ENCODE measurements at places on chromosomes 5 and 9.

- no peak for DNase-seq
Measured at GRCh38 chr5:66436721-66437120, 159.5 kb upstream of the MAST4 start.

GRCh38 chr5:172118891-172119290, 69.1 kb downstream of the STK10 start:
- DNase-seq, result no peak

GRCh38 chr5:425714-426113, 17.3 kb upstream of the EXOC3 start:
- DNase-seq, result no peak

GRCh38 chr9:136424750-136425362, 14.4 kb downstream of the PMPCA start:
- DNase-seq, result no peak

- no peak for DNase-seq
Measured at GRCh38 chr9:125683486-125683885, 23.5 kb downstream of the MAPKAP1 start.

DNA sequence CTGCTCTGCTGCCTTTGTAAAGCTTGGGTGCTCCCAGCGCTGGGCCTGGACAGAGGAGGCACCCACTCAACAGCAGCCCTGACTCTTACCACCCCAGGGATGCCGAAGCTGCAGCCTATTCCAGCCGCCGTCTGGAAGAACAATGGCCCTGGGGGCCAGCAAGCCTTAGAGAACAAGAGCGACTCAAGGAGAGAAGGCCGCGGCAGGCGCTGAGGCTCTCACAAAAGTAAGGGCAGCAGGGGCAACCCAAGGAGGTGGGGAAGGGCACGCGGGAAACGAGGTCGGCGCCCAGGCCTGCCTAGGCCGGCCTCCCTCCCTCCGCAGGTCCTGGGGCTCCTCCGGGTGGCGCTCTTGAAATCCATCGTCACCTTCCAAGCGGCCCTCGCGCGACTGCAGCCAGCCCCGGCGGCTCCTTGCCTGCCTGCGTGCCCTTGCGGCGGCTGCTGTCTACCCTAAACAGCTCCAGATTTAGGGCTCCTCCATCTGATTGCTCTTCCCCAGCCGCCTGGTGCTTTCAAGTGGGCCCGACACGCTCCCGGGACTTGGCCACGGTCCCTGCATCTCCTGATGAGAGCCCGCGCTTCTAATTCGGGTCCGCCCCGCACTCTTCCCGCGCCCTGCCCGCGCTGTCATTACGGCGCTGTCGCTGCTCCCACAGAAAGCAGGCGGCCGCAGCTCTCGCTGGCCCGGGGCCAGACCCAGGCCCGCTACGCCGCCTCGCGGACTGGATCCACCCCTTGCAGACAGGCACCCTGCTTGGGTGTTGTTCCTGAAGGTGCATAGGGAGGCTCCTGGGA, 213.3 kb downstream of the SEMA6A start:
- no peak for DNase-seq

- DNase-seq, result no peak
Measured at GRCh38 chr5:20113031-20113715, 125.2 kb upstream of the CDH18 start.

GRCh38 chr5:58497921-58498320, 6.7 kb downstream of the GAPT start:
- DNase-seq, result no peak

DNA sequence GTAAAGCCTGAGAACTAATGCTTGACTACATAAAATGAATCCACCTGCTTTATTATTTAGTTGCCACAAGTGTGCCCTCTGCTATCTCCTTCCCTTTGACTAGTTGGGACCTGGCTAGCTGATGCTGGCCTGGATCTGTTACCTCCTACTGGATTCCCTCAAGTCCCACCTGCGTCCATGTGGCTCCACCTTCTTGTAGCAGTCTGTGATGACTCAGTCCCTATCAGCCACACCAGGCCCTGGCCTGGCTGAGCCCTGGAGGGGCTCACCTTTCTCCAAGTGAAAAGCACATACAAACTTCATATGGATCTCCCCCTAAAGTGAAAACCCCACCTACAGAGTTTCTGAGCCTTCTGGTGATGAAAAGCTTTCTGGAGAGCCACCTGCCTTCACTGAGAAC, 611.4 kb downstream of the SEMA5A start:
- no peak for DNase-seq

DNA sequence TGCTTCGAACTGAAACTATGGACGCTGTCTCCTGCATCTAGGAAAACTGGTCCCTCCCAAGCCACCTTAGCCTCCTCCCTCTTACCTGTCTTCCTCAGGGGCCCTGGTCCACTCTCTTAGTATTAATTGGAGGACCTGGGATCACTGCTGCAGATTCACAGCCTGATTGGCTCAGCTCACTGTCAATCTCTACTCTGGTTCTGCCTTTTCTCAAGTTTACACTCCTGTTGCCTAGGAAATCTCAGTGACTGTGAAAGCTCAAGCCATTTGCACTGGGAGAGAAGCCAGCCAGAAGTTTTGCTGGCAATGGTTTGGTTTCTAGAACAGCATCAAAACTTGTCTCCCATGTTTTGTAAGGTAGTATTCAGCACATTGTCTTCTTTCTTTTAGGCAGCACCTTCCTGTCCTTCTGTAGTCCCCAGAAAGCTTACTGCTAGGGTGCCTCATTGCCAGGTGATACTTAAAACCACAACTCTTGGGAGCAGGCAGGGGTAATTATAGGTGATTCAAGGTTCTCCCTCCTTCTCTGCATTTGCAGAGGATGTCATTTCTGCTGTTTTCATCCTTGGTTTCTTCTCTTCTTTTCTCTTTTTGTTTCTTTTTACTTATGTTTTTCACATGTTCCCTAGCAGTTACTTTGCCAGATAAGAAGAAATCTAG, at the start of gene CAPSL:
Gene CAPSL, minus strand, starts transcription at position 55 of the 660 bp plus-strand sequence. CDS start 17,502 bp downstream, outside the sequence.
- DNase-seq, result no peak

- no peak for DNase-seq
Measured at GRCh38 chr9:95081998-95082397, 235.5 kb downstream of the FANCC start.

DNA sequence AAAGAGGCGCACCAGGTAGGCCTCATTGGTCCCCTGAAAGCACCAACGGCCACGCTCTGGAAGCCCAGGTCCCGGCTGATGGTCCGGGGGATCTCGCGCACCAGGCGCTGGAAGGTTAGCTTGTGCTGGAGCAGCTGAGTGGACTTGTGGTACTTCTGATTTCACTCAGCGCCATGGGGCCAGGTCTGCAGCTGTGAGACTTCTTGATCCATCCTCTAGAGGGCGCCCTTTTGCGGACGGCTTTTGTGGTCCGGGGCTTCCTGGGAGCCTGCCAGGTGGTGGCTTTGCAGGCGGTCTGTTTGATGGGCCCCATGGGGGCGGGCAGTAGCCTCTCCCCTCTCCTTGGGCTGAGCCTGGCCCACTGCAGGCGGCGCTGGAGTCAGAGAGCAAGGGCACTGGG, 10.4 kb downstream of the TAF11L12 start:
- DNase-seq, result no peak

- no peak for DNase-seq
Measured at GRCh38 chr9:859251-859650, 17.8 kb downstream of the DMRT1 start.

DNA sequence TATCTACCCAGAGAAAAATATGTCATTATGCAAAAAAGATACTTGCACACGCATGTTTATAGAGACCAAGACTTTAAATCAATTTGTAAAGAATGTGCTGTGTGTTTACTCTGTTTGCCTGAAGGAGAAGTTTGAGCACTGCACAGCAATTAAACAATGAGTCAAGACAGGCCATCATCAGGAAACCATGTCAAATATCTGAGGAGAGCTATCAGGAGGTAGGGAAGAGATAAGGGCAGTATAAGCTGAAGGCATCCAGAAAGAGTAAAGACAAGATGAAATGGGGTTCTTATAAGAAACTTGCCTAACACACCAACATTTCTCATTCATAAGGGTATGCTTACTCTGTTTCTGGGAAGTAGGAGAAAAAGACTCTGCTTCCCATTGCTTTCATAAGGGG, 405.8 kb upstream of the PTGER4 start:
- no peak for DNase-seq

DNA sequence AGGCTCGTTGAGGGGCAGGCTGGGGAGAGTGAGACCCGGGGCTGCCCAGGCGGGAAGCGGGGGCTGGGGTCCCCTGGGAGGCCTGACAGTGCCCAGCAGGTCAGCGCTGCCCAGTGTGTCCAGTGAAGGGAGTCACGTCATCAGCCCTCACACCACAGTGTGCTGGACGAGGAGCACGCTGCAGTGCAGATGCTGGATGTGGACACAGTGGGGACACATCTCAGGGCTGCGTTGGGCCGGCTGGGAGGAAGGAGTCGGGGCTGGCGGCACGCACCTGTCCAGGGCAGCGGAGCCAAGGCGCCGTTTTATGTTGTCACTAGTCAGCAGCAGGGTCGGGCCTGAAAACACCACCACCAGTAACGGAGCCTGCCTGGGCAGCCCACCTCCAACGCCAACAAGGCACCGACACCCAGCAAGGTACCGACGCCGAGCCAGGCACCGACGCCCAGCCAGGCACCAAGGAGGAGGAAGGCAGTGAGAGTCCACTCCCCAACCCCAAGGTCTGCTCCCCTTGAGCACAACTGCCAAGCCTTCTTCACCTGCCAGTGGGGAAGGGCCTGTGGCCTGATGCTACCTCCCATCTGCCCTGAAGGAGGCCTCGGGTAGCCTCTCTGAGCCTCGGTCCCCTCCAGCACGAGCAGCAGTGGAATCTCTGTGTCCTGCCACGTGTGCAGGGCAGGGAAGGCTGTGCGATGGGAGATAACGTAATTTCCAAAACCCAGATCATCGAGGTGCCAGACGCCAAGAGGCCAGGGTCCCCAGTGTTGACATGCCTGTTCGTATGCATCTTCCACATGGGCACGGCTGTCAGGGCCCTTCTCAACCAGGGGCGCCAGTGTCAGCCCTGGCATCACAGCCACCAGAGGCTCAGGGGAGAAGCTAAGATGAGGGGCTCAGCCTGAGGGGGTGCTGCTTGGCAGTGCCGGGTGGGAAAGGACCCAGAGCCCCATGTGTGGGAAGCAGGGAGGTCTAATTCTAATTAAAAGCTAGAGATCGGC, 21.9 kb upstream of the NSMF start:
- no peak for DNase-seq

- no peak for DNase-seq
Measured at GRCh38 chr9:130139251-130139650, 33.0 kb upstream of the NCS1 start.

DNA sequence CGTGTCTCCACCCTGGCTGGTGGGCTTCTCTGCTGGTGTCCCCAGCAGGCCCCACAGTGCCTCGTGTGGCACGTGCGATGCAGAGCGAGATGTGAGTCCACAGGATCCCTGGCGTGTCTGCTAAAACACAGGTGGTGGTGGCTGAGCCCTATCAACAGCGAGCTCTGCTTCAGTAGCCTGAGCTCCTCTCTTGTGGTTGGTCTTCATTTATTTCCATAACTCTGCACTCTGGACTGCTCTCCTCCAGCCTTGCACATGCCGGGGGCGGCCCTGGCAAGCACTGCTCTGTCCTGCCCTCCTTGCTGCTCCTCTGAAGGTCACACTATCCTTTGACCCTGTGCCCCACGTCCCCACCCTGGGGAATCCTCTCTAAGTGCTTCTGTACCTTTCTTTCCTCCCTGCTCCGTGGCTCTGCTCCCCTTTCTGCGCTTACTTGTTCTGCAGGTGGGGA, 59.2 kb downstream of the NSUN2 start:
- DNase-seq, result no peak

DNA sequence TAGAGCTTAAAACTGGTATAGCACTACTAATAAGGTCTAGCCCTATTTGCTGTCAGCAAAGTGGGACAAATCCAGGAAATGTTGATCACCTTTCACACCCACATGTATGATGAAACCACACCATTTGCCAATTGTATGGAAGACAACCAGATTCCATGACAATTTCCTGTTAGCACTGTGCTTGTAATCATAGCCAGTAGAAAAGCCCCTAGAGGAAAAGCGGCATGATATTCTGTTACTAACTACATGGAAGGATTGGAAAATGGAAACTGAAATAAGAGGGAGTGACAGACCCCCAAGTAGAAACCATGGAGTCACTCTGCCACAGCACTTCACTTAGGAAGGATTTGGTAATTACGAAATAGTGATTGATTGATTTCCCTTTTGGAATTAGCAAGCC, 923 bp downstream of the SPATA6L start:
- no peak for DNase-seq

GRCh38 chr5:6736524-6737042, 23.4 kb downstream of the TENT4A start:
- DNase-seq, result no peak

DNA sequence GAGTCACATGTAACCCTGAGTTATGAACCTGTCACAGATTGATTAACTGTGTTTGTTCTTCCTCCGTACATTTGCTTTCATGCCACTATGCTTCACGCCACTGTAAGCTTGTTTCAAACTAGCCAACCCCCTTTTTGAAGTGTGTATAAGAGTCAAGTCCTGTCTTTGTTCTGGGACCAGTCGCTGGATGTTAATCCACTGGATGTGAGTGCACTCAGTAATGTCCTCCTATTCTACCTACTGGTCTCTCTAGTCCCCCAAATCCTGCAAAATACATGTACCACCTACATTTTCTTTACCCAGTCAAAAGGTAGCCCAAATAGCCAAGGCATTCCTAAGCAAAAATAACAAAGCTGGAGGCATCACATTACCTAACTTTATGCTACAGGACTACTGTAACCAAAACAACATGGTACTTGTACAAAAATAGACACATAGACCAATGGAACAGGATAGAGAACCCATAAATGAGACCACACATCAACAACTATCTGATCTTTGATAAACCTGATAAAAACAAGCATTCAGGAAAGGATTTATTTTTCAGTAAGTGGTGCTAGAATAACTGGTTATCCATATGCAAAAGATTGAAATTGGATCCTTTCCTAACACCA, 1139.1 kb upstream of the SEMA6A start:
- DNase-seq, result no peak

- DNase-seq, result no peak
Measured at GRCh38 chr5:68818870-68819269, 274.9 kb upstream of the SLC30A5 start.

GRCh38 chr9:113238202-113238858, 17.0 kb downstream of the SLC31A1 start:
- no peak for DNase-seq

DNA sequence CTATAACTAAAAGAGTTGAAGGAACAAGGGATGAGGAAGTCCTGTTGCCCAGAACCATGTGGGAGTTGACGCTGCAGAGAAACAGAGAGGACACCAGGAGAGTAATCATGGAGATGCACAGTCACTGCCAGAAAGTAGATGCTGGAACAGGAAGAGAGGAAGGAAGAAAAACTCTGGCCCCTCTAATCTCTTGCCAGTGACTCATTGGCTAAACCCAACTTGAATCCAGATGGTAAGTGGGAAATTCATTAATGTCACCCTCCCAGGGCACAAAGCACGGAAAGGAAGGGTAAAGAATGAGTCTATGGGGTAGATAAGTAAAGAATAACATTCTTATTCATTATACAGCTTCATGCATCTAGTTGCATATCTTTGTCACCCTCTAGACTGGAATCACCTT, 631.9 kb downstream of the PRELID2 start:
- DNase-seq, result no peak

- DNase-seq, result no peak
Measured at GRCh38 chr5:57780306-57780960, 297.8 kb upstream of the ACTBL2 start.

GRCh38 chr5:141525653-141526052, 36.8 kb downstream of the PCDHGC5 start:
- DNase-seq, result no peak

All from activated CD4-positive, CD25-positive, alpha-beta regulatory T cell (primary cell).